ENCODE measurements at places on chromosomes 5 and 9. TPM values are rescaled to one million over a fixed set of nuclear protein-coding genes. Genes with fewer than 3 reads are reported as not detected.

Gene C7
- not detected for total RNA-seq

- DNase-seq = no peak
Observed at GRCh38 chr5:82798676-82799075, 278.5 kb downstream of the TMEM167A start.

GRCh38 chr5:158845941-158846340 is 253.8 kb downstream of the EBF1 start:
- DNase-seq = no peak

DNA sequence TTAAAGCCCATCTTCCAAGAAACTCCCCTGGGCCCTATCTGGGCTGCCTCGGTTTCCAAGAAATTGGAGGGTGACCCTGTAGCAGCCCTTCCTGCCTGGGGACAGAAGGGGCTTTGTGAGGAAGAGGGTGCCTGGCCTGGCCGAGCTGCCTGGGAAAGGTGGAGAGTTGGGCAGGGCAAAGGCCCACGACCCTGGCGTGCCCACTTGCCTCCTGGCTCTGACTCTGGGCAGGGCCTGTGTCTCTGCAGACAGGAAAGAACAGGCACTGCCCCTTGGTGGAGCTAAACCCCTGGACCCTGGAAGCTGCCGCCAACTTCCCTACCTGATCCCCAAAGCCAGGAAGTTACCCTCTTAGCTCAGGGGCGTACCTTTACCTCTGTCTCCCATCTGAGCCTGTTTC is 149.3 kb downstream of the RGS3 start:
- DNase-seq = no peak

DNA sequence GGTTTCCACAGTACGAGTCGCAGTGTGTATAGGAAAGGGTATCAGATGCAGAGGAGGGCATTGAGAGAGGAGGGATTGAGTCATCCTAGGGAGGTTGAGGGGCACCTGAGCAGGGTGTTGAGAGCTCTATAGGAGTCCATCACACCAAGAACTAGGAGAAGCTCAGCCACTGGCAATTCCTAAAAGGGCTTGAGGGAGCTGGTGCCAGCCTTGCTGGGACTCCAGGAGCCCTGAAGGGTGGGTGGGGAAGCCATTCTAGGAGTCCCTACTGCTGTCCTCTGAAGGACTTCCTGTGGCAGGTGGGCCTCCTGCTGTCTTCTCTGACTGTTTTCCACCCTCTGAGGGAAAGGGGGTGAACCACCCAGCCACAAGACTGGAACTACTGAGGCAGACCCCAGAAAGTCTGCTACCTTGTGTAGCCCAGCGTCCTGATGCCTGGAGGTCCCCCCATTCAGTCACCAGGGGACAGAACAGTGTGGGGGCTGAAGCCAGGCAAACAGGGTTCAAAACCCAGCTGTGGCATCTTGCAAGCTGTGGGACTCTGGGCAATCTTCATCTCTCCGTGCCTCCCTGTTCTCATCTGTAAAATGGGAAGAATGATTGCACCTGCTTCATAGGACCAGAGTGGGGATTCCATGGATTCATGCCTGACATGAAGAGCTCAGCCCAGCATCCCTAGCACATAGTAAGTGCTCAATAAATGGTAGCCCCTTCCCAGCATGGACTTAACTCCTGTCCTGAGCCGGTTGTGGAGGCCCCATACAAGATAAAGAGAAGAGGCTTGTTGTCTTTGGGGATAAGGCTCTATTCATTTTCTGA is 149.5 kb downstream of the C9orf50 start:
- DNase-seq = no peak
